ENCODE measurements at places on chromosomes 3 and 15.

DNA sequence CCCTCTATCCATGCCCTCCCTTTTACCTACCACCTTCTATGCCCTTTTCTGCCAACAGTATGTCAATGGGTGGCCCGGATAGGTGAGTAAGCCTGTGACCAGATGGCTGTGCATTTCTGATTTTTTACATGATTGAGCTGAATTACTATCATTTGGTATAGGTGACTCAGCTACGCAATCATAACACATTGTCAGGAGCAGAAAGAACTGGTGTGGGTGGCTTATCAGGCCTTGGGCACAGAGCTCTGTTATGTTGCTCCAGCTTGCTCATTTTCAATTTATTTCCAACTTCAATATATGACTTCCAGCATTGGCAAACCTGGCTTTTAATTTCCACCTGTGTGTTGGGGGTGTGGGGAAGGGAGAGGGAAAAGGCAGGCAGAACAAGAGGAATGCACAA lies 86.6 kb upstream of the AGBL1 start:
- DNase-seq, result no peak

GRCh38 chr3:194976049-194976451 lies 290.4 kb downstream of the FAM43A start:
- DNase-seq, result peak; percentile 35

- DNase-seq, result no peak
Measured at GRCh38 chr3:69368129-69368741, 17.7 kb downstream of the FRMD4B start.

GRCh38 chr15:64742385-64742784 lies 33.0 kb downstream of the RBPMS2 start:
- no peak for DNase-seq

DNA sequence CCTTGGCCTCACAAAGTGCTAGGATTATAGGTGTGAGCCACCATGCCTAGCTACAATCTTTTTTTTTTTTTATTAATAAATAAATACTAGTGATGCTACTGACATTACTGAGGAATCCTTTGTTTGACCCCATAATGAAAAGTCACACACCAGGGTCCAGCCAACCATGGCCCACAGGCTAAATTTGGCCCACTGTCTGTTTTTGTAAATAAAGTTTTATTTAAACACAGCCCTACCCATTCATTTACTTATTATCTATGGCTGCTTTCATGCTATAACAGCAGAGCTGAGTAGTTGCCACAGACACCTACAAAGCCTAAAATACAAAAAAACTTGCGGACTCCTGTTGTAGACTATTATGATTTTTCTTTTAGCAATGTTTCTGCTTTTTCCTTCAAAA lies 7.4 kb downstream of the INTS14 start:
- no peak for DNase-seq

- DNase-seq, result no peak
Measured at GRCh38 chr15:69522361-69522760, 69.7 kb downstream of the RPLP1 start.

GRCh38 chr3:187296058-187296457 lies 4.5 kb upstream of the MASP1 start:
- no peak for DNase-seq

DNA sequence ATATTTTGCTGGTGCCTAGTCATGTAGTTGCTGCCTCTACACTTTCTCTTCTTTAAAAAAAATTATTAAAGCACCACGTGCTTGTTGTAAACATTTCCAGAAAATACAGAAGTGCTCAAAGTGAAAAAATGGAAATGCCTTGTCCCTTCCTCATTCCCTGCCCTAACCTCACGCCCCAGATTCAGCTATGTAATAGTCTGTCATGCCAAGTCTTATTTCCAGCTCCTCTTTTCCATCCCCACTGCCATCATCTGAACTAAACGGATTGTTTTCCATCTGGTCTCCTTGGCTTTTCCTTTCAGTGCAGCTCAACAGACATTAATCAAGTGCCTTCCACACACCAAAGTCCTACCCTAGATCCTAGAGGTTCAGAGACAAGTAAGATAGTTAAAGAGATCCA lies 15.5 kb downstream of the ZNF774 start:
- DNase-seq, result no peak

- DNase-seq, result no peak
Measured at GRCh38 chr3:171039674-171040073, 13.2 kb upstream of the SLC2A2 start.

DNA sequence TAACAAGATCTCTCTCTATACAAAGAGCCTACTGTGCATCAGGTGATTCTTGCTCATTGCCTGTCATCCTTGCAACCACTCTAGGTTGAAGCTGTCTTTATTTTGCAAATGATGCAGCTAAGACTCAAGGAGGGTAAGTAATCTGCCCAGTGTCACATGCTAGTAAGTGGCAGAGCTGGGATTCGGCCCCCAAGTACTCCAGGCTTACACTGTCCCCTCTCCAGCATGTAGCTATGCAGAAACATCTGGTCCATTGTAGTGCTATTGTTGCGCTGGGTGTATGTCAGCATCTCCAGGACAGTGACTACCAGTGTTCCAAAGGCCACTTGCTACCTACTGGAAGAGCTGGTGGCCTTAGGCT lies 248.9 kb downstream of the SLCO3A1 start:
- no peak for DNase-seq

GRCh38 chr3:71303627-71304200 lies 279.8 kb downstream of the FOXP1 start:
- no peak for DNase-seq

DNA sequence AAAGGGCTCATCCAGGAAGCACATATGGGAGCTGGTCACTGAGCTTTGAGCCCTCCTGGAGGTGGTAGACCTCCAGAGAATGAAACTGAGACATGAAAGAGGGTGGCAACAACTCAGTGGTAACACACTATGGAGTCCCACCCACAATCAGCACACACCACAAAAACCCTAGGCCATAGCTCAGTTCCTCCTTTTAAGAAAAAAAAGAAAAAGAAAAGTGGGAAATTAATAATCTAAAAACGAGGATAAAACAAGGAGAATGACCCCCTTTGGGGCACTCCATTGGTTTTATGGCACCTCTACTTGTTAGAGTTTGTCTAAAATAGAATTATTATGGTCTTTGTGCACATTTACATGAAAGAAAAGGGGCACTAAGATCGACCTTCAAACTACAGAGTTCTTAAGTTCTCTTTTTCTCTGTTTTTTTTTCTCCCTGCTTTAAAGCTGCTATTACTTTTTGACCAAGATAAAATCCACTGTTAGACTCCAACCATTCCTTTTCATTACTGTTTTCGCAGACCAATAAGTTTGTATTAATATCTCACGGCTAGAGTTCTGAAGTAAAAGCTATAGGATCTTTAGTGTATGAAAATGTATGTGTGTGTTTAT lies 40.2 kb upstream of the ZBTB20 start:
- DNase-seq, result no peak

GRCh38 chr3:153783741-153784480 lies 337.3 kb upstream of the ARHGEF26 start:
- DNase-seq, result no peak

DNA sequence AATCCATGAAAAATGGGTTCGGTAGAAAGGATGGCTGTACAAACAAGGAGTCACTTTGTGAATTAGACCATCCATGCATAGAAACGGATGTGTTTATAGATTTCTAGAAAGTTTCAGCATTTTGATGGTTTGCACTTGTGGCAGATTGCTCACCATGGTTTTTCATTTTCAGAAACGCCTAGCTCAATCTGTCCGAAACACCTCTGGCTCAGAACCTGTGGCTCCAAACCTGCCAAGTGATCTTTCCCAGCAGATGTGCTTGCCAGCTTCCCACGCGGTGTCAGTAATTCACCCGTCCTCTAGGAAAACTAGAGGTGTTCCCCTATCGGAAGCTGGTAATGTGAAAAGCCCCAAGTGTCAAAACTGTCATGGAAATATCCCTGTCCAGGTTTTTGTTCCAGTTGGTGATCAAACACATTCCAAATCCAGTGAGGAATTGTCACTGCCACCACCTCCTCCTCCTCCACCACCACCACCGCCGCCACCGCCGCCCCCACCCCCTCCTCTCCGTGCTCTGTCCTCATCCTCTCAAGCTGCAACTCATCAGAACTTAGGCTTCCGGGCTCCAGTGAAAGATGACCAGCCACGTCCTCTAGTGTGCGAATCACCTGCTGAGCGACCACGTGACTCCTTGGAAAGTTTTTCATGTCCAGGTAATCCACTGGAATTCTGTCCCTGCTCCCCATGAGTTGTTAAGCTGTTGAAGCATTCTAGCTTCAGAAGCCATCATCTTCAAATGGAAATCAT lies 21.2 kb downstream of the WHAMM start:
- DNase-seq, result no peak

- DNase-seq, result no peak
Measured at GRCh38 chr3:197353867-197354567, 55.6 kb upstream of the DLG1 start.

- DNase-seq, result no peak
Measured at GRCh38 chr3:65128346-65128745, 440.5 kb upstream of the ADAMTS9 start.

GRCh38 chr3:172219750-172220149 lies 180.4 kb downstream of the FNDC3B start:
- DNase-seq, result no peak

GRCh38 chr15:59244337-59244736 lies 37.7 kb downstream of the LDHAL6B start:
- no peak for DNase-seq

DNA sequence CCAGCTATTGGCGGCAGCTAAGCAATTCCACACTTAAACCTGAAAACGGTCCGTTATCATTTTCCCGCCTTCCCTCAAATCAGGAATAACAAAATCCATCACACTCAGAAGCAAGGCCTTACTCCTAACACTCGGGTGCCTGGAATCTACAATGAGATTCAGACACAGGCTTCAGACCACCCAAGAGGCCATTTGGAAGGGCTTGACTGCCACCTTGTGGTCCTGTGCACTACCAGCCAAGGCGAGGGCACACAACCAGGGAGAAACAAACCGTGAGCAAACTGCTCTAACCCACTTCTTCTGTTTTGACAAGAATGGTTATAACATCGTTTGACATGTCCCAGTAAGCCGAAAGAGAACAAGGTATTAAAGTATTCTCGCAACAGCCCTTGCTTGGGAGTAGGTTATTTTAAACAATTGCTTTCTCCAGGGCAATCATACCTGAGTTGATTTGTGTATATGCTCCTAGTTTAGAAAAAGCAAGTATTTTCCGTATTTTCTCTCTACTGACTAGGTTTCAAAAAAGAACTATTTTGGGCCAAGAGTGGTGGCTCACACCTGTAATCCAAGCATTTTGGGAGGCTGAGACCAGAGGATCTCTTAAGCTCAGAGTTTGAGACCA lies 40.1 kb upstream of the TAFA4 start:
- DNase-seq, result peak; percentile 57

DNA sequence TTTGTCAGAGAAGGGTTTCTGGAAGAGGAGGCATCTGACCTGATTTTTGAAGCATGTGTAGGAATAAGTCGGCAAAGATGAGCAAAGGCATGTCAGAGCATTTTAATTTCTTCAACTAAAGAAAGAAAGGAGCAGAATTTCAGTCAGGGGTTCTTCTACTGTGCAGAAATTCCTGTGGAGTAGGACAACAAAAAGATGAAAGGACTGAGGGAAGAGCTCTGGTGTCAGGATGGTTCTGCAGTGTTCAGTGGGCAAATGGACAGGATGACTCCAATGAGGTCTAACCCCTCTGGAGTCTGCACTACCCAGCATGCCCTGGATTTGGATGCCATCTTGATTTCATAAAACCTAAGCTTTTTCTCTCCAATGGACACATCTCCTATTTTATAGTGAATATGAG lies 47.7 kb upstream of the SIAH2 start:
- no peak for DNase-seq

DNA sequence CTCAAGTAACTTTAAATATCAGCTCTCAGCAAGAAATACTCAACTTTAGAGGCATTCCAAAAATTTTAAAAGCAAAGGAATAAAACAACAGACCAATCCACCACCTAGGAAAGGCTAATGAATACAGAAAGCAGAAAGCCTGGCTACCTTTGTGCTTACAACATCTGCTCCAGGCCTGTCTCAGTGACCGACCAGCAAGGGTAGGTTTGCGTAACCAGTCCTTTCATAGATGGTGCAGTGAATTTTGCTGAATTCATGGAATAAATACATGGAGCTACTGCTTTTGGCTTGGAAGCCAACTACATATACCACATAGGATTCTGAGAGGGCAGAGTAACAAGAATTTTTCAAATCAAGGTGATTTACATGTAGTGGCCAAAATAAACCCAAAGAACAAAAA lies 27.2 kb downstream of the ETV5 start:
- no peak for DNase-seq

GRCh38 chr15:67242708-67243111 lies 11.8 kb downstream of the AAGAB start:
- DNase-seq, result no peak
